ENCODE measurements at places on chromosomes 4 and X.

GRCh38 chr4:105895583-105896460 is 551 bp downstream of the NPNT start:
- DNase-seq = peak; percentile 13

- DNase-seq = no peak
These were observed 9.5 kb downstream of the ADH4 start for GRCh38 chr4:99134586-99134985.

DNA sequence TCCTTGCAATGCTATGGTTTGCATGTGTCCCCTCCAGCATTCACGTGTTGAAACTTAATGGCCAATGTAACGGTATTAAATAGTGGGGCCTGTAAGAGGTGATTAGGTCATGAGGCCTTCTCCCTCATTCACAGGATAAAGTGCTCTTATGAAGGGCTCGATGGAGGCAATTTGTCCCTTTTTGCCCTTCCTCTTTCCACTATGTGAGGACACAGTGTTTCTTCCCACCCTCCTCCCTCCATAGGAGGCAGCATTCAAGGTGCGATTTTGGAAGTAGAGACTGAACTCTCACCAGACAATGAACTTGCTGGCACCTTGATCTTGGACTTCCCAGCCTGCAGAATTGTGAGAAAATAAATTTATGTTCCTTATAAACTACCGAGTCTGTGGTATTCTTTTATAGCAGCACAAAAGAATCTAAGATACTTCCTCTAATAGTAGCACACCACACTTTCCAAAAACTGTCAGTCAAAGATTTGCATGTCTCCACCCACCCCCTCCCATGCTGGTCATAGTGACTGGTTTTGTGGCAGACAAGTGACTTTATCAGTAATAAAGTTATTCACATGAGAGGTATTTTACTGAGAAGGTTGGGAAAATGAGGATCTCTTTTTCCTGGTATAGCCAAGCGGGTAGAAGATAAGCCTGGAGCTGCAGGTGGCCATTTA is 113.5 kb upstream of the TTC29 start:
- no peak for DNase-seq

DNA sequence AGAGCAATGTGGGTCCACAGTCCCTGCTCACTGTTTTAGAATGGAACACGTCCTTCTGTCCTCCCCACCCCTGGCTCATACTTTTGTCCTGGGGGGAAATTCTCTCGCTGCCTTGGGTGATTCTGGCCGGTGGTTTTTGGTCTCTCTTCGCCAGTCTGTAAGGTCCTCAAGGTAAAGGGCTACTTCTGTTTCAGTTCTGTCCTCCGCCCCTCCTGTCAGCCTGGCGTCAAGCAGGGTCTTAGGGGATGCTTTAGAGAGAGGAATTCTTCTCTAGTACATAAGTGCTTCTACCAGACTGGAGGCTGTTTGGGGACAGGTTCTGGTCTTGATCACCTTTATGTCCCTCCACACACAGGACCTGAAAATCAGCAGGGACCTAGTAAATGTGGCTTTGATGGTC is 617 bp upstream of the MRFAP1L1 start:
- no peak for DNase-seq

- DNase-seq = no peak
These were observed 10.4 kb upstream of the PRSS12 start for GRCh38 chr4:118363166-118363565.

DNA sequence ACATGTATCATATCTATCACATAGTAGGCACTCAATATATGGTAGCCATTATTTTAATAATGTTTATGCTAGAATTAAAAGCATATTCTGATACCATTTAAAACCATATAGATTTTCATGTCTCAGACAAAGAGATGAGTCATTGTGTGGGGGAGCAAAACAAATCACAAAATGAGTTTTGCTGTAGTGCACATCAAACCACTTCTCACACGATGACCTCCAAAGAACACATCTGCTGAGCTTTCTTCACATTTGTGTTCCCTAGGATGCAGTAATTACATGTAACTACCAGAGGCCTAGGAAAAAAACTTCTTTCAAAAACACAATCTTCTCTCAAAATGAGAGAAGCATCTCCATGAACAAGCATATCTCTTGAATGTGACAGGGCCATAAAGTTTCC is 56.1 kb upstream of the BRS3 start:
- DNase-seq = peak; percentile 19

DNA sequence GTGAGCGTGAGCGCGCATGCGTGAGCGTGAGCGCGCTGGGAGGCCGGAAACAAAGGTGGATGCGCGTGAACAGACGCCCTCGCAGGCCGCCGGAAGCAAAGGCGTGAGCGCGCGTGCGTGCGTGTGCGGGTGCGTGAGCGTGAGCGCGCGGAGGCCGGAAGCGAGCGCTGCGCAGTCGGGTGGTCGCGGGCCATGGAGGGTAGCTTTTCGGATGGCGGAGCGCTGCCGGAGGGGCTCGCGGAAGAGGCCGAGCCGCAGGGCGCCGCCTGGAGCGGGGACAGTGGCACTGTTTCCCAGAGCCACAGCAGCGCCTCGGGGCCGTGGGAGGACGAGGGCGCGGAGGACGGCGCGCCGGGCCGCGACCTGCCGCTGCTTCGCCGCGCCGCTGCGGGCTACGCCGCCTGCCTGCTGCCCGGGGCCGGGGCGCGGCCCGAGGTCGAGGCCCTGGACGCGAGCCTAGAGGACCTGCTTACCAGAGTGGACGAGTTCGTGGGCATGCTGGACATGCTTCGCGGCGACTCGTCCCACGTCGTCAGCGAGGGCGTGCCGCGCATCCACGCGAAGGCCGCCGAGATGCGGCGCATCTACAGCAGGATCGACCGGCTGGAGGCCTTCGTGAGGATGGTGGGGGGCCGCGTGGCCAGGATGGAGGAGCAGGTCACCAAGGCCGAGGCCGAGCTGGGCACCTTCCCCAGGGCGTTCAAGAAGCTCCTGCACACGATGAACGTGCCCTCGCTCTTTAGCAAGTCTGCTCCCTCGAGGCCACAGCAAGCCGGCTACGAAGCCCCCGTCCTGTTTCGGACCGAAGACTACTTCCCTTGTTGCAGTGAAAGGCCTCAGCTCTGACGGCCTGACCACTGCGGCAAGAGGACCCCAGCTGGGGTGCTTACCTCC is at the start of gene BLOC1S4:
Gene BLOC1S4, plus strand, starts transcription at position 157 of the 894 bp plus-strand sequence. Its CDS starts 36 bp downstream, at position 193.
- DNase-seq = peak; percentile 93

DNA sequence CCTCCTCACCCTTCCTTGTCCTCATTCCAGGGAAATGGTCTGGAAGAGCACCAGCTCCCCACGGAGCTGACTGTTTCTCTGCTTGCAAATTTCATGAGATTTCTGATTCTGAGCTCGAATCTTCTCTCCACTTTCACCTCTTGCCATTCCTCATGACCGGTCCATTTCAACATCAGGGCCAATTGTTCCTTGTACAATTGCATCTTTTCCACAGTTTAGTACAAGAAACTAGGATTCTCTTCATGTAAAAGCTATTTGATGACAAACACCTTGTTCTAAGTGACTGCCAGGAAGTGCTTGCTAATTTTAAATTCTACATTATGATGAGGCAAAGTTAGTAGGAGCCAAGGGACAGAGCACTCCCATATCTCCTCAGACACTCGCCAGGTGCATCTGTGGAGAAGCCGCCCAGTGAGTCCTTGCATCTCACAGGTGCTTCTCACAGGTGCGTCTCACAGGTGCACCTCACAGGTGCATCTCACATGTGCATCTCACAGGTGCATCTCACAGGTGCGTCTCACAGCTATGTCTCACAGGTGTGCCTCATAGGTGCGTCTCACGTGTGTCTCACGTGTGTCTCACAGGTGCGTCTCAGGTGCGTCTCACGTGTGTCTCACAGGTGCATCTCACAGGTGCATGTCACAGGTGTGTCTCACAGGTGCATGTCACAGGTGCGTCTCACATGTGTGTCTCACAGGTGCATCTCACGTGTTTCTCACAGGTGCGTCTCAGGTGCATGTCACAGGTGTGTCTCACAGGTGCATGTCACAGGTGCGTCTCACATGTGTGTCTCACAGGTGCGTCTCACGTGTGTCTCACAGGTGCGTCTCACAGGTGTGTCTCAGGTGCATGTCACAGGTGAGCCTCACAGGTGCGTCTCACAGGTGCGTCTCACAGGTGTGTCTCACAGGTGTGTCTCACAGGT is 3.0 kb upstream of the PDE6B start:
- no peak for DNase-seq

DNA sequence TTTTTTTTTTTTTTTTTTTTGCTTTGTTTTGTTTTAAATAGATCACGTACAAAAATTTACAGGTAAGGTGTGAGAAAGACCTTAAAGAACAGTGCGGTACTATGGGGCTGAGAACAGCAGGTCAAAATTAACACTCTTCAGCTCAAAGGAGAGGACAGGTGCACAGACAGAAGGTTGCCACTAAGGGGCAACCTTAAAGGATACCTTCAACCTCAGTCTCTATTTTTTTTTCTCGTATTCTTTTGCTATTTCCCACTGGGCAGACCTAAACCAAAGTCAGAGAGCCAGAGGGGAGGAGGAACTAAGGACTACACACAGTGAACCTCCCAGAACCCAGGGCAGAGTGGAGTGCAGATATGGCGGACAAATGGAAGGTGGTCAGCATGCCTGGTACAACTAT is 1984.3 kb upstream of the IGFBP7 start:
- no peak for DNase-seq

DNA sequence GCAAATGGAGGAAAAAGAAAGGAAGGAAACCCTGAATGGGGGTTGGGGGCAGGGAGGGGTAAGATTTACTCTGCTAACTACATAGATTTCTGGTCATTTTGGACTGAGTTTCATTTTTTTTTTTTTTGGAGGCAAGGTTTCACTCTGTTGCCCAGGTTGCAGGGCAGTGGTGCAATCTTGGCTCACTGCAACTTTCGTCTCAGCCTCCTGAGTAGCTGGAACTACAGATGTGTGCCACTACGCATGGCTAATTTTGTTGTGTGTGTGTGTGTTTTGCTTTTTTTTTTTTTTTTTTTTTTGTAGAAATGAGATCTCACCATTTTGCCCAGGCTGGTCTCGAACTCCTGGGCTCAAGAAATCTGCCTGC is 223.5 kb downstream of the APBB2 start:
- DNase-seq = no peak

DNA sequence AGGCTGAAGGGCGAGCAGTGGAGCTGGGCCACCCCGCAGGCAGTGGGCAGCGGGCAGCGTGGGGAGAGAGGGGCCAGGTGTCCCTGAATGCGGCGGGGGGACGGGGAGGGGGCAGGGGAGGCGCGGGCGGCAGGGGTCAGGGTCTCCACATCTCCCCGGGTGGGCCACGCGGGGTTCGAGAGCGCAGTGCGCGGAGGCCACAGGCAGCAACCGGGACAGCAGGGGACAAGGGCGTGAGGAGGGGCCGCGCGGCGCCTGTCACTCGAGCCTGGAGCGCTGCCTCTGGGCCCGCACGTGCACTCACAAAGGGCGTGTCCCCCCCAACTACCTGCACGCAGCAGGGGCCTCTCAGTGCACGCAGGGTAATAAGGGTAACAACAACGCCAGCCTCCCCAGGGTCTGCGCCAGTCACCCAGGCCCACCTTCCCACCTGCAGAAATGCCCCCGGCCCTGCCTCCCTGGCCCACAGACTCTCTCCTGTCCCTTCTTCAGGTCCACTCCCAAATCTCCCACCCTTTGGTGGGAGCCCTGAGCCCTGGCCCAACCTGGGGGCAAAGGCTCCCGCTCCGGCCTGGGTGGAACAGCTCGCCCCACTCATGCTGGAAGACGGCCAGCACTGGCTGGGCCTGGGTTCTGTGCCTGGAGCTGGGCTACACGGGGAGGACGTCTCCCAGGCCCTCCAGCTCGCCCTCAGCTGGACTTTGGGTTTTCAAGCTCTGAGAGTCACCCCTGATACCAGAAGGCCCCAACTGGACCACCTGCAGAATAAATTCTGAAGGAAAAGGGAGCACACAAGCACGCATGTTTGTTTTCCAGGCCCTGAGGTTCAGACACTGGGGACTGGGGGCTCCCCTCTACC is 53.2 kb downstream of the ZFYVE28 start:
- DNase-seq = no peak

DNA sequence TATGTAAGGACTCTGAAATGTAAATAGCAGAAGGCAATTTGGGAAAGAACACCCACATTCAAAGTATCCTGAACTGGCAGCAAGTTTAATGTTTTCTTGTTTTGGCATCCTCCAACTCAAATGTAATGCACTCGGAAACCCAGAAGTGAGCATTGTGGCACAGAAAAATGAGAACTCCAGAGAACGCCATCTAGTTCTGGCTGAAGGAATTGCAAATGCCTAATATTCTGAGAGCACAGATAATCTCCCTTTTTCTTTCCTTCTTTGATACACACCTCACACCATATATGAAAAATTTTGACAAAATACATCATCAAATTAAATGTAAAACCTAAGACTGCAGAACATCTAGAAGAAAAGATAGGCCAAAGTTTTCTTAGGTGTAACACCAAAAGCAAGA is 52.1 kb downstream of the PWWP3B start:
- no peak for DNase-seq

DNA sequence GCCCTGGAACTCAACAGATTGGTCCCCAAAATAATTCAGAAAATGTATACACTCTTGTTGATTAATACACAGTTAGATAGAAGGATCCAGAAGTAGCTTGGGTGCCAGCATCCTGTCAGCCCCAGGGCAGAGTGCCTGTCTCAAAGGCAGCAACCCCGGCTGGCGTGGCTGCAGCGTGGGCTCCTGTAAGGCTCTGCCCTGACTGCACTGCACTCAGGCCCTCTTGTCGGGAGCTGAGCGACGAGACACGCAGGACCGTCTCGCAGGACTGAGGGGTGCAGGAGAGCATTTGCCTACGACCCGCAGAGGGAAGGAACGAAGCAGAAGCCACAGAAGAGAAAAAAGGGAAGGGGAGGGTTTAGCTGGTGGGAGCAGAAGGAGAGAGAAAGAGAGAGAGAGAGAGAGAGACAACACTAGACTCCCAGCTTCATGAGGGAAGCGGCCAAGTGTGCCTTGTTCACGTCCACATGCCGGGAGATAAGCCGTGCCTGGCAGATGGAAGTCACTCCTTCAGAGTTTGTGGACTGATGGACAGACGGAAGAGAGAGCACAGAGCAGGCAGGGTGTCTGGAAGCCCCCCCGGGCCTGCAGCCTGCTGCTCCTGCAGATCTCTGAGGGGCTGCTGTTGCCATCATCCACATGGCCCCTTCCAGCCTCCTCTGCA is 38.7 kb upstream of the HELT start:
- no peak for DNase-seq

DNA sequence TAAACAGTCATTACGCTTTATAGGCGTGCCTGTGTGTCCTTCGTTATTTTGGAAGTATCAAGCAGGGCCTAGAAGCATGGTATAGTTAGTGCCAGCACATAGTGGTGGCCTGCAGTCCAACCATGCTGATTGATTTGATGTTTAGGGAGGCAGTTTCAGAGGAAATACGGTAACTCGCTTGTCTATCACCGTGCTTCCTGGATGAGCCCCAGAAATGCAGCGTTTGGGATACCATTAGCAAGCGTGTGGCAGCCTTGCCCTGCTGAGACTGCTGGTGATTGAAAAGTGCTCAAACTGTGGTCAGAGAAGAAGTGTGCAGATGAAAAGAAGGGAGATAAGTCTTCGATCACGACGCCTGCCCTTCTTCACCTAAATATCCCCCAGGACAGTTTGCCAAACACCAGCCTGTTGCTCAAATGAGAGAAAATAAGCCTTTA is 158.4 kb downstream of the CHIC2 start:
- peak; percentile 20 for DNase-seq

DNA sequence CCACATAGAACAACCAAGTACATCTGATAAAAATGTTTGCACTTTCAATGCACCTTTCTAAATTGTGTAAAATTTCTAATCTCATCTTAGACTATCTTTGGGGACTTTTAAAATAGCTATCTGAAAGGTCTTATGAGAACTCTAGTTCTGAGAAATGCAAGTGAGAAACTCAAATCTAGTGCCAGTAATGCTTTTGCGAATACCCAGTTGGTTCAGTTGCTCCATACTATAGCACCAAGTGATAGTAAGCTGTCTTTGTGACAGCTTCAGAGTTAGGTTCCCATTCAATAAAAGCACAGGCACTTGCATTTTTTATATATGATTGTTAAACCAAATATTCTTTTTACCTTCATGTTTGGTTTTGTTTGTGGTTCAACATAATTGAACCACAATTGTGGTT is 4.5 kb upstream of the ITM2A start:
- no peak for DNase-seq
